ENCODE measurements at places on chromosomes 13 and 19.
A peak's percentile ranks its signal among the peaks of the same experiment; 100 is the strongest.

DNA sequence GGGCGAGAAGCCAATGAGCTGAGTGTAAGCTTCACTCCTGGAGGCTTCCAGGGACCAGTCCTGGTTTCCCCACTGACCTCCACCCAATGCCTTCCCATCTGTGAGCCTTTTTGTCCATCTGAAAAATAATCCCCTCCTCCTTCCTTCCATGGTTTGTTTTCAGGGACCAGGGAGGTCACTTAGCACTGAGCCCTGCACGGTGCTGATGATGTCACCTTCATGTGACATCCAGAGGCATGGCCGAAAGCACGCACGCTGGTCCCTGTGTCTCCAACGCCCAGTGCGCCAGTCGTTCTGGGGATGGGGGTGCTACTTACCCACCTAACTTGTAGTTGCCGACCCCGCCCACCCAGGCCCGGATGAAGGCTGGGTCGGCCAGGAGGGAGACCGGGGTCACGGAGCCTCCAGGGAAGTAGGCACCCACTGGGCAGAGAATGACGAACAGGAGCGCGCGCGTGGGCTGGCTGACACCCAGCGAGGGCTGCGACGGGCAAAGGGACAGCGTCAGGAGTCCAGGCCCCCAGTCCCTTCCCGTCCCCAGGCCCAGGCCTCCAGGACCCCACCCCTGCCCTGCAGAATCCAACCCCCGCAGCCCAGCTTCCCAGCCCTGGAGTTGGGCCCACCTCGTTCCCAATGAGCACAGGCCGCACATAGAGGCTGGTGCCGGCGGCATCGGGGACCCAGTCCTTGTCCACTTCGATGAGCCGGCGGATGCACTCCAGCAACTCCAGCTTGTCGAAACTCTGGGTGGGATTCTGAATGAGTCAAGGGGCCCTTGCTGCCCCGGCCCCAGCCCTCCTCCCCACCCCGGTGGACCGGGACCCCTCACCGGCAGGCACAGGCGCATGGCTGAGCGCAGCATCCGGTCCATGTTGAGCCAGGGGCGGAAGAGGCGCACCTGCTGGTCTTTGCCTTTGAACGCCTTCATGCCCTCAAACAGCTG, 11.2 kb downstream of the BCAT2 start:
- no peak for DNase-seq

DNA sequence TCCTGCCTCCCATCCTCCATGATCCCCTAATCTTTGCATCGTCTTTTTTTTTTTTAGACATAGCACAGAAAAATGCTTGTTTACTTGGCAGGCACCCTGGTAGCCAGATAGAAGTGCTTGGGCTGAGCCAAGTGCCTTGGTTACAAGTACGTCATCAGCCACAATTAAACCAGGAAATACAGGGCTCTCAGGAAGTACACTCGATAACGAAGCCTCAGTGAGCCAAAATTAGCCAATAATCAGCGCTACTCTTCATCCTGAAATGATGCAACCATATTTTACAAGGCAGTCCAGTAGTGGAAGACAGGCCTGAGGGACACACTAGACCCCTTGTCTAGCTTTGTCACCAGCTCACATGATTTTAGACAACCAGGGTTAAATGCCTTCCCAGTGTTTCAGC, 194.0 kb upstream of the NBEA start:
- DNase-seq, result peak; percentile 82

- DNase-seq, result peak; percentile 72
Measured at GRCh38 chr13:79349011-79349410, 57.0 kb downstream of the RBM26 start.

DNA sequence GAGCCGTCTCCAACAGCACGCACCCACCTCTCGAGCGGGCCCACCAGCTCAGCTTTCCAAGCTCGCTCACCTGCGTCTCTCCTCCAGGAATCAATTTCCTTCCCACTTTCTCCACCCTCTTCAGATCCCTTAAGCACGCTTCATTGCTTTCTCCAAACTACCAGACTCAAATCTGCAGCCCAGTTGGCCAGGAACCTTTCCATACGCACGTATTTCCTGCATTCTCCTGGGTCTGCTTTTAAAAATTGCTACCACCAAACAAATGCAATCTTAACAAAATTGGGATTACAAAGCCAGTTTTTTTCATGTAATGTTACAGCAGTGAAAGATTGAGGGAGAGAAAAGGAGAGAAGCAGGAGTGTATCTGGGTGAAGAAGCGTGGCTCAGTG, 1.5 kb downstream of the ENOX1 start:
- DNase-seq, result peak; percentile 8

GRCh38 chr13:30319130-30319529, 11.8 kb upstream of the KATNAL1 start:
- DNase-seq, result no peak

DNA sequence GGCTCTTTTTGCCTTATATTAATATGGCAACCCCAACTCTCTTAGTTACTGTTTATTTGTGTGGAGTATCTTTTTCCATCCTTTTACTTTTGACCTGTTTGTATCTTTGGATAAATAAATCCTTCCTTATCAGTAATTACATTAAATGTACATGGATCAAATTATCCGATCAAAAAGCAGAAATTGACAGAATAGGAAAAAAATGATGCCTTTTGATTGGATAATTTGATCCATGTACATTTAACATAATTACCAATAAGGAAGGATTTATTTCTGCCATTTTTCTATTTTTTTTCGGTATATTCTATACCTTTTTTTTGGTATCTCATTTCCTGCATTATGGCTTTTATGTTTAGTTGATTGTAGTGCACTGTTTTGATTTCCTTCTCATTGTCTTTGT, 57.2 kb downstream of the ZMYM2 start:
- DNase-seq, result no peak

GRCh38 chr13:92232871-92233270, 834.5 kb downstream of the GPC5 start:
- no peak for DNase-seq

- DNase-seq, result no peak
Measured at GRCh38 chr19:29062475-29063435, 150.2 kb downstream of the UQCRFS1 start.

GRCh38 chr19:57406516-57407123, 4.3 kb upstream of the ZNF17 start:
- peak; percentile 53 for DNase-seq

- no peak for DNase-seq
Measured at GRCh38 chr13:80303225-80303811, 37.6 kb downstream of the SPRY2 start.
